ENCODE measurements at places on chromosomes 13 and 19.

GRCh38 chr13:95787356-95788099, 110.6 kb downstream of the DNAJC3 start:
- DNase-seq, result no peak

DNA sequence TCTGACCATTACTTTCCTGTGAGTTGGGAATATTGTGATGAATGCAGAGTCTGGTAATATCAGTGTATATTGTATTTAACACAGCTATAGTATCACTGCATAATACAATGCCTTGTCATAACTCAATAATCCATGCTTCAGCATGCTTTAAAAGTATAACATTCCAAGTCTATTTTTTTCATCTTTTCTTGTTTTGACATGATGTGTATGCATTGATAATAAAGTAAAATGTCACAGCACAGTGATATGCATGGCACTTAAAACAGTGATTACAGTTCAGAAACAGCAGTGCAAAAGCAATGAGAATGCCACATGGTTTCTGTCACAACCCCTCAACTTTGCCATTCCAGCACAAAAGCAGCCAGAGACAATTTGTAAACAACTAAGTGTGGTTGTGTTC, 17.8 kb downstream of the KATNAL1 start:
- DNase-seq, result no peak

DNA sequence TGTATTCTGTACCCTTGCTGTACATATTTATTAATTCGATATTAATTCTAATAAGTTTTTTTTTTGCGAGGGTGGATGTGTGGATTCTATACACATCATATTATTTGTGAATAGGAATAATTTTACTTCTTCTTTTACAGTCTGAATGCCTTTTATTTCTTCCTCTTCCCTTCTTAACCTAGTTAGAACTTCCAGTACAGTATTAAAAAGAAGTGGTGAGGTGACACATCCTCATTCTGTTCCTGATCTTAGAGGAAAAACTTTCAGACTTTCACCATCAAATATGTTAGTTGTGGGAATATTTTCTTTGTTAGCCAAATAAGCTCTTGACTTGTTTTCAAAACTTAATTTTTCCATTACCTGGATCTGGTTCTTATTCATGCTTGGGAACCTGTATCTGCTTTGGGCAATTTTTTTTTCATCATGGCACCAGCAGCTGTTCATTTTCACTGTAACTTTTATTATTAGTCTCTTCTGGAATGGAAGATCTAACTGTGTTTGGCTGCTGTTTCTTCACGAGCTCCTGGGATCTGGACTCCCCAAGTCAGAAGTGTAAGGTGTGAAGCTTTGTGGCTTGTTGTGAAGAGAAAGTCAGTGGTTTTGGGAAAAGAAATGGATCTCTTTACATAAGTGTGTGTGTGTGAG, 33.1 kb downstream of the RGCC start:
- no peak for DNase-seq

DNA sequence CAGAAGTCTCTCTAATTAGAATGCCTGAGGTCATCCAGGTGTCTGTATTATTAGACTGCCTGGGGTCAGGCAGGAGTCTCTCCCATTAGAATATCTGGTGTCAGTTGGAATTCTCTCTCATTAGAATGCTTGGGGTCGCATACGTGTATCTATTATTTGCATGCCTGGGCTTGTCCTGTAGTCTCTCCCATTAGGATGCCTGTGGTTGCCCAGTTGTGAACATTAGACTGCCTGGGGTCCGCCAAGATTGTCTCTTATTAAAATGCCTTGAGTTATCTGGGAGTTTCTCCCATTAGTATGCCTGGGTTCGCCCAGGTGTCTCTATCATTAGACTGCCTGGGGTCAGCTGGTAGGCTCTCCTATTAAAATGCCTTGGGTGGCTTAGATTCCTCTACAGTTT, 1494.7 kb downstream of the UQCRFS1 start:
- DNase-seq, result no peak

- DNase-seq, result no peak
These were observed 338.4 kb downstream of the PCDH17 start for GRCh38 chr13:57969951-57970350.

- no peak for DNase-seq
These were observed 16.2 kb upstream of the MED4 start for GRCh38 chr13:48110931-48111721.

DNA sequence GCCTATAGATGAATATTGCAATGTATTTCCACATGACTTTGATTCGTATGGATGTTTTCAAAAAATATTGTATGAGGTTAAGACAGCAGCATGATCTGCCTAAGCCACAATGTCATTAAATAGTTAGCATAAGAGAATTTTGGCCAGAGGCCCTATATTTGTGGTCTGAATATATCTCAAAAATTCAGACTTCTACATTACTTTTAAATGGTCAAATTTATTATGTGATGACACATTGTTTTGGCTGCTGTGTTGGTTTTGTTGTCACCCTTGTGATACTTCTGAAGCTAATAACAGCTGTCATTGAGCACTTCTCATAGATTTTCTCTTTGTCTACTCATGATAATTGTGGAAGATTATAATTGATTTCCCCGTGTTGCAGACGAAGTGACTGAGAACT, 288.2 kb downstream of the MYO16 start:
- DNase-seq, result peak; percentile 38

GRCh38 chr13:97228850-97229521, 6.9 kb downstream of the MBNL2 start:
- no peak for DNase-seq

DNA sequence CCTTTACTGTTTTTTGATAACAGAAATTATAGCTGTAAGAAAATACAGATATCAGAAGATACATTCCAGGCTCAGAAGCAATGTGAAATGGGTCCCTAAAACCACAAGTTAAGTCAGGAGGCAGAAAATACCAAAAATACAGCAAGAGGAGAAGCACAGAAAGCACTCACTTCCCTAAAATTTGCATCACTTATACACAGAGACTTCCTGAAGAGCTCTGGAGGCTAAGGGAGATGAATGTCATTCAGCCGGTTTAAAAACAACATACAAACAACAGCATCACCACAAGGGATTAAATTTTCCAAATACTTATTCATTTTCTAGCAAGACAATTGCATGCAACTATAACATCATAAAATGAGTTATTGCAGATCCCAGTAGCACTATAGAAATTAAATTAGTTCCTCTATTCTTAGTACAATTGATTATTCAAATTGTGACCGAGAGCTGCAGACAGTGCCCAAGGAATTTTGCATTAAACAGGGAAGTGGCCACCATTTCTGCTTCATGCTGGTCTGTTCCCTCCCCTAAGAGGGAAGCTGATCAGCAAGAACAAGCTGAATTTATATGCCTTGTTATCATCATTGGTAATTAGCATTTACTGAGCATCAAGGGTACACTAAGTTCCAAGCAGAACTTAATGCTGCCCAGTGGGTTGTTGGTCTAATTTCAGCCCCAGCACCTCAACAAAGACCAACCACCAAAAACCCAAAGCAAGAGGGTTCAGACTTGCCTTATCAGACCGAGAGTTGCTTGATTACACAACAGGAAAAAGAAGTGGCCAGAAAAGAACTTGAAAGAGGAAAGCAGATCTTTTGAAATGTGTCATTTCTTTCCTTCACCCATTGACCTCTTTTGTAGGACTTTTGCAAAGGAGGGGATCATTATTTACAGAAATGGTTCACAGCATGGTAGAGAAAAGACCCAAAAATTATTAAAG, 140.7 kb downstream of the KCTD12 start:
- DNase-seq, result no peak

DNA sequence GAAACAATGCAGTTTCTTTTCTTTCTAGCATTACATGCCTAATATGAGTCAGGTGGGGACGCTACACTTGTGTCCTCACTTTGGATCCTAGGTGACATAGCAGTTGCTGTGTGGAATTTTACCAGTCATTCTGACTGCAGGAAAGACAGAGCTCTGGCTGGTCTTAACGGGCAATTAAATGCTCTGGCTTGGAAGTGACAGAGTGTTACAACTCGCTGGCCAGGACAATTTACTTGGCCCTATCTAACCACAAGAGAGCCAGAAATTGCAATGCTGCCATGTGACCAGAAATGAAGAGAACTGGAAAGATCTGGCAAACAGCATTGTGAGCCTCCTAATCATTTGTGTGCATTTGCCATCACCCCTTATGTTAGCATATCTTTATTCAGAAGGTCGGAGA, 351.1 kb downstream of the DCT start:
- no peak for DNase-seq

DNA sequence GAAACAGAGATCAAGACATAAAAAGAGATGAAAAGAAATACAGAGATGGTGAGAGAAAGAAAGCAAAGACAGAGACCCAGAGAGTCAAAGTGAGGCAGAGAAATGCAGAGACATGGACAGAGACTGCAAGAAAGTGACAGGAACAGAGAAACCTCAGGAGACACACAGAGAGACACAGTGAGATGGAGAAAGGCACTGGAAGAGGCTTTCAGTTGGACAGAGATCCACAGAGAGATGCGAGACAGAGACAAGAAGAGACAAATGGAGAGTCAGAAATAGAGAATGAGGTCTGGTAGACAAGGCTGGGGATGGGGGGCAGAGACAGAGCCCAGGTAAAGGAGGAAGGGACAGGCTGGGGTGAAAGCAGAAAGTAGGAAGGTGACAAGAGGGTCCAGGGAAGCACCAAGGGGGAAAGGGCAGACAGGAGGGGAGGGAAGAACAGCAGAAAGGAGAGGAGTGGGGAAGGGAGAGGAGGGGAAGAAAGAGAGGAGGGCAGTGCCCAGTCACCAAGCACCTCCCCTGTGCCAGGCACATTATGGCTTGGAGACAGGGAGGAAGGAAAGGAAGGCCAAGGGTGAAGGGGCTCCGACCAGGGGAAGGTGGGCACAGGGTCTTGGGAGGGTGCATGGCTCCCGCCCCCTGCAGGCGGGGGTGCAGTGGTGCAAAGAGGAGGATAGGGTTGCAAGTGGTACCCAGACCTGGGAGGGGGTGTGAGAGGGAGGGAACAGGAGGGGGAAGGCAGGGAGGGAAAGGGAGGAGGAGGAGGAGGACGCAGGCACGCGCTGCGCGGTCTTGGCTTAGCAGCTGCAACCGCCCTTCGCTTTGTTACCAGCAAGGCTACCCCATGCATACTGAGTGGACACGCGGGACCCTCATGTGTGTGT, 38.4 kb downstream of the DEDD2 start:
- DNase-seq, result no peak

DNA sequence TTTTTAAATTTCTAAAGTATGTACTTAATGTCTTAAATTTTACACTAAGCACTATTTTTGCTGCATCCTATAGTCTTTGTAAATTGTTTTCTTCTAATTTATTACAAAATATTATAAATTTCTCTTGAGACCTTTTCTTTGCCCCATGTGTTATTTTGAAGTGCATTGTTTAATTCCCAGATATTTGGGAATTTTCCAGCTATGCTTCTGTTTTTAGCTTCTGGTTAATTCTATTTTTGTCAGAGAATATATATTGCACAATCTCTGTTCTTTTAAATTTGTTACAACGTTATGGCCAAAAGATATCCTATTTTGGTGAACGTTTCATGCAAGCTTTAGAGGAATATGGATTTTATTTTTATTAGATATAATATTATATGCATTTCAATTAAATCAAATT, 917.4 kb upstream of the MIR17HG start:
- DNase-seq, result no peak

GRCh38 chr19:29273000-29273640, 60.2 kb upstream of the UQCRFS1 start:
- DNase-seq, result no peak

- no peak for DNase-seq
These were observed 1322.0 kb downstream of the EFNB2 start for GRCh38 chr13:105213512-105213911.

GRCh38 chr13:50277127-50277526, 261.9 kb downstream of the KCNRG start:
- DNase-seq, result no peak

- no peak for DNase-seq
These were observed 1.1 kb downstream of the ZNF625 start for GRCh38 chr19:12155324-12155860.

DNA sequence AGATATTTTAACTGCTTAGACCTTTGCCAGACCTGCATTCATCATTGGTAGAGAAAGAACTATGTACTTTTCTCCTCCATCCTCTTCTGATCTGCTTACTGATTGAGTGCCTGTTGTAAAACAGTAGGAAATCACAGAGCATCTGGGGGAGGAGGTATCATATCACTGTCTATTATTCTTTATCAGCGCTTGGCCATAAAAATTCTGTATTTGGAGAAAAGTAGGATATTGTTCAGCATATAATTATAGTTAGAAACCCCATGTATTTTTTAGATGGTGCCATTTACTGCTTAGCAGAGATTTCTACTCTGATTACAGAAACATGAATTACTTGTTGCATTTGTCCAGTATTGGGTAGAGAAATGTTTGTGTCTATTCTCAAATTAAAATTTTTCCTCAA, 62.4 kb downstream of the URI1 start:
- no peak for DNase-seq

DNA sequence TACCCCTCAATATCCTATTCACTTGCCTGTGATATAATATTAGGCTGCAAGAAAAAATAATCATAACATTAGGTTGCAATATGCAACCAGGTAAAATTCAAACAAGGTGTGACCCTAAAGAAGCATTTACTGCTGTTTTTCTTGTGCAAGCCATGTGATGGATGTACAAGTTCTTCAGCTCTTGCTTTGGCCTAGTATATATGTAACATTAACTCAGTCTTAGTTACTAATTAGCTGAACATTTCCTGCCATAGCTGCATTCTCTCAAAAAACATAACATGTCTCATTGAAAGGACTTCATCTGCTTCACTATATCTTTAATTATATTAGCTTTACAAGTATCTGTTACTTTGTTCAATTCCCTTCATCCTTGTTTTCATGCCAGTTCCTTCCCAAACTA, 406.8 kb upstream of the HTR2A start:
- DNase-seq, result no peak

DNA sequence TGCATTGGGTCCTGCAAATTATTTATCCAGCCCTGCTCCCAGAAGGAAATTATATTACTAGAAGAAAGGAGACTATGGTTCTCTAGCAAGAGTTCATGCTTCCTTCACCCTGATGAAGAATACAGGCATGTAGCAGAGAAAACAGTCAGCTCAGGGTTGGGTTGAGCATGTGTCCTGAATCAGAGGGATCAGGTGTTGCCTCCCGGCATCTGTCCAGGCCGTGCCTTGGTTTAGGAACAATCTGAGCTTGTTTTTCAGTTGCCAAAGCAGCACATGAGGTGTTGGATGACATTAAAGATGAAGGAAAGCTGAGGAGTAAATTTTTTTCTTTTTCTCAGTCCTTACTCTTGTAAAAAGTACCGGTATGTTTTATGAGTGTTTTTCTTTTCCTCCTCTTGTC, 62.0 kb downstream of the KL start:
- no peak for DNase-seq

- DNase-seq, result no peak
These were observed 15.1 kb upstream of the DACH1 start for GRCh38 chr13:71882120-71882519.

DNA sequence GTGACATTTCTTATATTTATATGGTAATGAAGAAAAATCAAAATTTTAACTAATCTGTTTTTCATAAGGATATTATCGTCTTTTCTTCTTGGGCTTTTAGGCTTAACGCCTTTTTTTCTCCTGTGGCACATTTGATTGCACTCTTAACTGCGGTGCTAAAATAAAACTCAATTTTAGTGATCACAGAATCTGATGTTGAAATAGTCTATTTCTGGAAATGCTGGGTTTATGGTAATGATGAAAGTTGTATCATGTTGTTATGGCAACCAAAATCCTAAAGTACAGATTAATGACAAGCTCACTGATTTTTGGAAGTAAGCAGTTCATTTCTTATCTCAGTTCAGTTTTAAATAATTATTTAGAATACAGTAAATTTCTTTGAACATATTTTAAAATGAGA, 85.3 kb downstream of the COG6 start:
- no peak for DNase-seq
